Stimulated activated CD4-positive, alpha-beta T cell treated with anti-CD3 and anti-CD28 coated beads, Interleukin-2, amount 100 ng/mL, for 48 hours (primary cell): ENCODE measurements at places on chromosomes 7 and 10.

DNA sequence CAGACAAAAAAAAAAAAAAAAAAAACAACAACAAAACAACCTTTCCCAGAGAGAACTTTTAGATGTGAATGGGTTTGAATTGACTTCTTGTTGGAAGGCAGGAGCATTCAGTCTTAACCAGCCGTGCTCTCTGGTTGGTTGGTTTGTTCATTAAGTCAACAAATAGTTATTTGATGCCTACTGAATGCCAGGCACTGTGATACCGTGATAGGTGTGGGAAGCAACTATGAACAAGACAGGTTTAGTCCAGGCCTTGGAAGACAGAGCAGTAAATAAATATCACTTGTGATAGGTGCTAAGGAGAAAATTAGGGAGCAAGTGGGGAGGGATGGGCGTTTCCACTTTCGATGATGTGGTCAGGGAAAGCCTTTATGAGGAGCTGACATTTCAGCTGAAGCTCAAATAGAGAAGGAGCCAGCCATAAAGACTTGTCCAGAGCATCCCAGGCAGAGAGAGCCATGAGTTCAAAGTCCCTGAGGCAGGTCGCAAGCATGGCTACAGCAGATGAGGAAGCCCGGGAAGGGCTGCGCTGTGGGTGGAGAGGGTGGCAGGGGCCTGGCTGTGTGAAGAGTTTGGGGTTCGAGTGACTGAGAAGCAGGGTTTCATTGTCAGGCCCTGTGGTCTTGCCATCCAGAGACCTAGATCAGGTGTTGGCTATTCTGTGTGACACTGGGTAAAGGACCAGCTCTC lies 8.0 kb downstream of the TSPAN15 start:
- no peak for DNase-seq

GRCh38 chr7:66739953-66740301 lies 606 bp upstream of the RABGEF1 start:
- no peak for DNase-seq

DNA sequence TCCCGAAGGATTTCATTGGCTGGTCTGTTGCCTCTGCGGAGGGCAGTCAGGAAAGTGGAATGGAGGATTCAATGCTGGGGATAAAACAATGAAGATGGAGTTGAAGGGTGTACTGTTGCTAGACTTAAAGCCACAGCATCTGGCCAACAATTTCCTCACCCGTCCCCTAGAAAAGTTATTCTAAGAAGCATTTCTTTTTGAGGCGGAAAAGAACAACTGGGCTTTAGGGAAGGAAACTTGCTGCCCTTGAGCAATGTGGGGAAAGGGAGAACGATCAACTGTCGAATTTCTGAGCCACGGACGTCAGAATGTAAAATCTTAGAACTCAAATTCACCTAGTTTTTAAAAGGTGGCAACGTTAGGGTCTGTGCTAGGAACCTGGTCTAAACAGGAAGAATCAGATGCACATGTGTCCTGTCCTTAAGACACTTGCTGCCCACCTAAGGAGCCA lies 664 bp downstream of the FMC1 start:
- DNase-seq = no peak

DNA sequence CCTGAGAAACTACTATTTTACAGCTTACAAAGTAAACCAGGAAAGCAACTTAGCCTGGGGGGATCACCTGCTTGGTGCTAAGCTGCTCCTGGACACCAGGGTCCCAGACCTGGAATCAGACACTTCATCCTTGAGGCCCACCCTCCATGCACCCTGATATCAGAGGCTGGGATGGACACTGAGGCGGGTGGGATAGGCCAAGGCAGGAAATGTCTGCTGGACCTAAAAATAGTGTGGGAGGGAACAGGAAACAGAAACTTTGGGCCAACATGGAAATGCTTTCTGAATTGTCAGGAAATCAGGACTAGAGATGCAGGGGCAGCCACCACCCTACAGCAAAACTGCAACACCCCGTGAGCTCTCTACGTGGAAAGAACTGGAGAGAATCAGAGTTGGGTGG lies 101.5 kb upstream of the PODXL start:
- DNase-seq = no peak

- DNase-seq = no peak
Measured at GRCh38 chr10:3002304-3002703, 65.0 kb upstream of the PFKP start.
